GM18507 (cell line): ENCODE measurements at places on chromosomes 7 and 10.

DNA sequence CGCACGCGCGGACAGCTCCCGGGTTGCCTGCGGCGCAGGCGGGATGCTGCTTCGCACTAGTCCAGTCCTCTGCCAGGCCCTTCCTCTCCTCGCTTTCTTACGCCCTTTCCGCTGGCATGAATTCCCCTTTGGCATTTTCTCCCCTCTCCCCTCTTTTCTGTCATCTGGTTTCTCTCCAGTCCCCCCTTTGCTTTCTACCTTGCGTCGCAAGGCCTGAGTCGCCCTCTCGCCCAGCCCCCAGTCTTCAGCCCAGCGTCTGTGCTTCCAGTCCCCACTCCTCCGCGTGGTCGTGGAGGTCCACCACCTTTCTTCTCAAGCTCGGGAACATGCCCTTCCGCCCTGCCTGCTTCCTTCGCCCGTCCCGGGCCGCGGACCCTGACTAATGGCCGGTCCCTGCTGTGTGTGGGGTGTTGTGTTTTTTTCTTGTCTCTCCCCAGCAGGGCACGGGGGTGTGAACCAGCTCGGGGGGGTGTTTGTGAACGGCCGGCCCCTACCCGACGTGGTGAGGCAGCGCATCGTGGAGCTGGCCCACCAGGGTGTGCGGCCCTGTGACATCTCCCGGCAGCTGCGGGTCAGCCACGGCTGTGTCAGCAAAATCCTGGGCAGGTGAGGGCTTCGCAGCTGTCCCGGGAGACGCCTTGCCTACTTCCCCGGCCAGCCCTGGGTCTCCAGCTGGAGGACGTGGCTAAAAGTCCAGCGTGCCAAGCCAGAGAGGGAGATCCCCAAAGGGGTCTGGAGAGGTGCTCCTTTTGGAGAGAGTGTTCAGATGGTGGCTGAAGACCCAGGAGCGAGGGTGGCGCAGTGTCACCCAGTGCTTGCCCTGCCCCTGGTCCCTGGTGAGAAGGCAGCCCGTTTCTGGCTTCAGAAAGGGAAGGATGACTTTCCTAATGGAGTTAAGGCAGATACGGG, 4.2 kb downstream of the PAX2 start:
- DNase-seq: no peak

DNA sequence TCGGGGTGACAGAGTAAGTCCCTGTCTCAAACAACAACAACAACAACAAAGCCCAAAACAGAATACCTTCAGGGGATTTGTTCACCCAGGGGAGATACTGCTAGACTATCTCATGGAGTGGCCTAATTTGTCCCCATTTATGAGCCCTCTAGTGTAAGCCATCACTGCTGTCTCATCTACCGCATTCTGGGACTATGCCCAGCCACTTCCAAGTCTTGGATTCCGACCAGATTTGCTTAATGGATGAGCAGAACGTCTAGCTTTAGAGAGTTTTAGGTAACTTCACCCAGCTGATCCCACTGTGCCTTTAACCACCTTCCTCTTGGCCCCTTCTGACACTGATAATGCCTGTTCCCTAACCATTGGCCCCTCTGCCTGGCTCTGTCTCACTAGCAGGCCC, 47.1 kb downstream of the PAPSS2 start:
- no peak for DNase-seq

GRCh38 chr7:55491346-55491745, 81.0 kb downstream of the VOPP1 start:
- DNase-seq: no peak

GRCh38 chr7:112753298-112753697, 36.9 kb downstream of the TMEM168 start:
- no peak for DNase-seq

- DNase-seq: no peak
Observed at GRCh38 chr10:32957341-32958084, 517 bp downstream of the ITGB1 start.

DNA sequence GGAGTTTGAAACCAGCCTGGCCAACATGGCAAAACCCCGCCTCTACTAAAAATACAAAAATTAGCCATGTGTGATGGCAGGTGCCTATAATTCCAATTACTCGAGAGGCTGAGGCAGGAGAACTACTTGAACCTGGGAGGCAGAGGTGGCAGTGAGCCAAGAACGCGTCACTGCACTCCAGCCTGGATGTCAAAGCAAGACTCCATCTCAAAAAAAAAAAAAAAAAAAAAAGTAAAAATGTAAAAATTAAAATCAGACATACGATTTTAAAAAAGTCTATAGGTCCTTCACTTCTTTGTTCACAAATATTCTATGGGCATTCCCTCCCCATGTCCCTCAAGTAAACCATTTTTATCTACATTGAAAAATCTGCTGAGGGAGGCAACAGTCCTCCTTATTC, 34.9 kb upstream of the TLL2 start:
- no peak for DNase-seq

GRCh38 chr7:4182605-4183300, 499.3 kb upstream of the FOXK1 start:
- no peak for DNase-seq

DNA sequence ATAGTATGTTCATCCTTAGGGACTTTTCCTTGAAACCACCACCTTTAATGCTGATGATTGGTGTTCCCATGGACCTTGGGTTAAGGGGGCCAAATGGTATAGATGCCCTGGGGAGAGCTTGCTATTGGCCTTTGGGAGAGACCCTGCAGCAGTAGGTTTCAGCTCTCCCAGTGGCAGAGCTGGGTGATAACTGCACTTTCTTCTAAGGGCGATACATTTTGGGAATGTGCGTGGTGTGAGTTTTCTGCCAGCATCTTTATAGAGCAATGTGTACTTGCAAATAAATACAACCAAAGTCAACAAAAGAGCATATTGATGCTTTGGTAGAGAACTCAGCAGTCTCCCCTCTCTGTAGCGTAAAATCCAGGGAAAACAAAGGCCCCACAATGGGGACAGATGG, 404.1 kb downstream of the PAXIP1 start:
- no peak for DNase-seq

DNA sequence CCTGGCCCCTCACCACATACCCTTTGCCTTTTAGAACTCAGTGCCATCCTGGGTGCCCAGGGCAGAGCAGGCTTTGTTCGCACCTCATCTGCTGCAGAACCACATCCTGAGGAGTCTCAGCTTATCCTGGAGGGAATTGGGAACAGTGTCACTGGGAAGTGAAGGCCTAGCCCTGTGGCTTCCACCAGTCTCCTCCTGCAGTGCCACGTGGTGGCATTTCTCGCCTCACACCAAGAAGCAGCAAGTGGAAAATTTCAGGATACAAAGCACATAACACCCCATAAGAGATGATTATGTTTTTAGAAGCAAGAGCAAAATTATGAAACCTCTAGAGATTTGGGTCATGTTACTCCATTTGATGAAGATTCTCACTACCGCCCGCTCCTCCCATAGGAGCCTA, 26.8 kb downstream of the UBE2D4 start:
- DNase-seq: no peak
